ENCODE measurements at places on chromosomes 12 and 14.

DNA sequence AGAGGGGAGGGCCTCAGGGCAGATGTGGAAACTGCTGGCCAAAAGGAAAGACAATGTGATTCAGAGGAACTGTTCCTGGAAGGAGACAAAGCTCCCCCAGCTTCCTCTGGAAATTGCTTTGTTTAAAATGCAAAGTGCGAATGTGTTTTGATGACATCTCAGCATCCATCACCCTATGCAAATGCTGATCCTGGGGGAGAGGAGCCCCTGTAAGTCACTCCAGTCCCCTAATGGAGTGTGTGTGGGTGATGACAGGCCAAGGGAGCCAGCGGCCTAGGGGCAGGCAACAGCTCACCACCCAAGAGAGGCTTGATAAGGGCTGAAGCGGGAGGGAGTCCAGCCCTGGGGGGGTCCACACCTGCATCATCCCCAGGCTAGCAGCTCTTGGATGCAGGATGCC is 134.2 kb downstream of the ESRRB start:
- DNase-seq, result no peak

DNA sequence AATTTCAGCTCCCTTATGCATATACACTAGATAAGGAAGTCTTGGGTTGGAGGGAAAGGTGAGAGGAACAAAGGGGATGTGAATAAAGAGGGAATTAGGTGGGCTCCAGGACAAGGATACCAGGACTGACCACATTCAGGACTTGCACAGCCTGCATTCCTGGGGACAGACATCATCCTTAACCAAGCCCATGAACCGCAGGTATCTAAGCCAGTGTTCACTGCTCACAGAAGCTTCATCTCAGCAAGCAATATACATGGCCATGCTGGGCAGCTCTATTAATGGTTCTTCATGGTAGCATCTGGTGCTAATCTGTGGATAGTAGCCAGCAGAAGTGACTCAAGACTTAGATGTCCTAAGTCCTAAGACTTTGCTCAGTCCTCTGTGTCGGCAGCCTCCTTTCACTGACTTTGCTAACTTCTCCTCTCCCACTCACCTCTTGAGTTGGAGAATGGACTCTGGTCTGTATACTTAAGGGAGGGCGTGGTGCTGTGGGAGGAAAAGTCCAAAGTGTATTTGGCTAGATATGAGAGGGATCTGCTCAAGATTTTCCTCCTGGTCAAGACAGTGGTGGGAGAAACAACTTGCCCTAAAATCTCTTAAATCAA is 136.1 kb downstream of the ASCL1 start:
- DNase-seq, result no peak

DNA sequence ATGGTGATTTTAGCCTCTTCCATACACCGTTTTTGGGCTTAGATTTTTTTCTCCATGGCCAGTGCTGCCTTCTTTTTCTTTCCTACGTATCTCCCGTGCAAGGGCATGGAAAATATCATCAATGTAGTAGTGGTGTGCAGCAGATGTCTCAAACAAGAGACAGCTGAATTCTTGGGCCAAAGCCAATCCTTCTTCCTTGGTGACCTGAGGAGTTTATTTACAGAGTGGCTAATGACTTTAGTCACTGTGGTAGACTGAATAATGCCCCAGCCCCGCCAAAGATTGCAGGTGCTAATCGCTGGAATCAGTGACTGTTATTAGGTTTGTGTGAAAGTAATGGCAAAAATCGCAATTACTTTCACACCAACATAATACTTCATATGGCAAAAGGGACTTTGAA is 235.5 kb upstream of the NOS1 start:
- DNase-seq, result no peak

DNA sequence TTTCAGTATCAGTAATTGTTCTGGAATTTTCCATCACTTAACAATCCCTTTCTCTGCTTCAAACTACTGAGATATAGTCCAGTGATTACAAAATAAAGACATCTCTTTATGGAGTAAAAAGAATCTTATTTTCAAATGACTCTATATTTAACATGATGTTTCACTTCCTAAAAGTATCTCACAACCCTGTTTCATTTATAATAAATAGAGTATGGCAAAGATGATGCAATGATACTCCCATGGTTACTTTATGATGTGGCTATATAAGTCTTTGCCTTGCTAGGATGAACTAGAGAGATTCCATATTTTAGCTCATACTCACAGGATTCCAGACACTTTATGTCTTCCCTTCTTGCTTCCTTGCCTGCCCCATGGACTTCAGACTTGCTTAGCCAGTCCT is 953.5 kb upstream of the MDGA2 start:
- DNase-seq, result no peak

DNA sequence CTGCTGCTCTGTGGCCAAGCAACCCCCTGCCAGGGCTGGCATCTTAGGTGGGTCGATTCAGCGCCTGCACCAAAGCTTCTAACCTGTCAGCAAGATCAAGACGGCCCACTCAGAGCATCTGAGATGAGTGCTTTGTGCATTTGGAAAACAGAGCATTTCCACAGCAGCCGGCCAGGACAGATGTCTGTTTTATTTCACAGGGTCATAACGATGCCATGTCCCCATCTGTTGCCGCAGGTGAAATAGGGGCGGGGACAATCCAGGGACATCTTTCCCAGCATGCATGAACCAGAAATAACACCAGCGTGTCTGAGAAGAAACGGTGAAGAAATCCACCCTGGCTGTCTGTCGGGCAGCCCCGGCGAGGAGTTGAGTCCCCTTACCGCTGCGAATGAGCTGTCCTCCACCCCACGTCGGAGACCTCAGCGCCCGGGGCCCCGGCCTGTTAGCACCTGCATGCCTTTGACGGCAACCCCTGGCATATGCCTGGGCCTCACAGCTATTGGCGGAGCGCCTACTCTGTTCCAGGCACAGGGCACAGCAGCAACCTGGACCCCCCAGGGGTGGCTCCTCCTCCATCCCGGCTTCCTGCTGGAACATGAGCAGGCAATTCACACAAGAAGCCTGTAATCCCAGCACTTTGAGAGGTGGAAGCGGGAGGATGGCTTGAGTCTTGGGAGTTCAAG is 30.6 kb upstream of the ULK1 start:
- no peak for DNase-seq

DNA sequence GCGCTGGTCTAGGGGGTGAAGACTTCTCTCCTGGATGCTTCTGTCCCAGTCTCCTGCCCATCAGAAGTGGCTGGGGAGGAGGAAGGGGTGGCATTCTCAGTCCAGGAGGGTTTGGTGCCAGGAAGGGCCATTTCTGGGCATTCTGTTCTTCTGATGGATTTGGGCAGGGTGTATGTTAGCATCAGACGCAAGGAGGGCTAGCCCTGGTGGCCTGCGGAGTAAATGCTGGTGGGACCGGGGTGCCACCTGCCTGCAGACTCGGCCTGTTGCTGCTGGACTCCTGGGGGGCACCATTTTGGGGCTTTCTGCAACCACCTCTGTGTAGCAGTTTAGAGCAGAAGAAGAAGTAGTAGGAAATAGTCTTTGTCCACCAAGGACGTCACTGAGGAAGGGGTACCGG is 31.7 kb downstream of the AACS start:
- no peak for DNase-seq

- no peak for DNase-seq
These were observed 12.3 kb upstream of the DACT1 start for GRCh38 chr14:58625438-58625837.

GRCh38 chr14:105420101-105420973 is 710 bp downstream of the MTA1 start:
- no peak for DNase-seq

- peak; percentile 3 for DNase-seq
These were observed 3.5 kb downstream of the AICDA start for GRCh38 chr12:8609061-8609570.

- no peak for DNase-seq
These were observed 22.7 kb upstream of the PPM1A start for GRCh38 chr14:60226298-60226697.

DNA sequence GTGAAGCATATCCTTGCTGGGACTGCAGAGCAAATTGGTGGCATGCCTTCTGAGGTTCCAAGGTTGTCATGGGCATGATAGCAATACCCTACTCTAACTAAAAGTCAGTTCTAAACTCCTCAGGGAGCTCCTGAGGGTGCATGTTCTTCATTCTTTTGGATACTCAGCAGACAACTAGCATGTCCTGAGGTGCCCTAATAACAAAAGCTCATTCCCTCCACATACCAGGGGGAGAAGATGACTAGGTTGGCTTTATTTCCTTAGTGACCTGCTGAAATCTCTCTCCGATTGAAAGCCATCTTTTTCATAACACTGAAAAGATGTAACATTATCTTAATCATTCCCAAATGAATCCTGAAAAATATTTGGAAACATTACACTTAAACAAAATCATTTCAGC is 188.7 kb upstream of the IGF1 start:
- no peak for DNase-seq

DNA sequence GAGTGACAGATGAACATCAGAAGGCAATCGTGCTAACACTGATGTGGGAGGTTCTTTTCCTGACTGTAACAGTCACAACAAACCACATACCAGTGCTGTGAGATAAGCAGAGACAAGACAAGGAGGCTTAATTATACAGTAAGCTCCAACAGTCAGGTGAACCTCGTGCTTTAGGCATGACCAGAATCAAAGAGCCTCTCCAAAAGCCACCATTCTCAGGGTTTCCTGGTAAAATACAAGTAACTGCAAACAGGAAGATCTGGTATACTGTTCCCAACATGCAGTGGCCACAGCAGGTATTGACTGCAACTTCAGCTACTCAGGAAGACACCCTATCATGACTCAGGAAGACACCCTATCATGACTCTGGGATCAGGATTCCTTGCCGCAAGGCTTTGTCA is 47.3 kb upstream of the GTF2A1 start:
- DNase-seq, result no peak
